ENCODE measurements at places on chromosomes 12 and 14. TPM values are rescaled to one million over a fixed set of nuclear protein-coding genes. Genes with fewer than 3 reads are reported as not detected.

Gene PLEK2
- polyA plus RNA-seq: 11.4 TPM

Gene CD69
- not detected for polyA plus RNA-seq

Gene IL22
- not detected for polyA plus RNA-seq

Gene NFATC4
- 75.6 TPM for polyA plus RNA-seq

Gene STON2
- 0.14 TPM for polyA plus RNA-seq

Gene CNIH1
- polyA plus RNA-seq: 275 TPM

Gene POLE
- 6.0 TPM for polyA plus RNA-seq

Gene KRT72
- not detected for polyA plus RNA-seq

Gene JDP2
- 20.0 TPM for polyA plus RNA-seq

- peak; percentile 85 for DNase-seq
These were observed 168.0 kb downstream of the RAD51B start for GRCh38 chr14:67987606-67988005.

- DNase-seq: no peak
These were observed 70.5 kb upstream of the FLRT2 start for GRCh38 chr14:85459361-85460000.

DNA sequence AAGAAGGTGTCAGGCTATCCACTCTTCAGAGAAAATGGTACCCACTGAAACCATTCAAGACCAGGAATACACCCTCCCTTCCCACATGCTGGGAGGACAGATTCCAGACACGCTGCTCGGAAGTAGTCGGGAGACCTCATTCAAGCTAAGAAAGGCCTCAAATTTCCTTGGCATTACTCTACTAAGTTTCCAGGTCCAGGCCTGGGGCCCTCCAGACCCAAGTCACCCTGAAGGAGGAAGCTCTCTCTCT is 27.1 kb upstream of the RPLP0 start:
- no peak for DNase-seq

DNA sequence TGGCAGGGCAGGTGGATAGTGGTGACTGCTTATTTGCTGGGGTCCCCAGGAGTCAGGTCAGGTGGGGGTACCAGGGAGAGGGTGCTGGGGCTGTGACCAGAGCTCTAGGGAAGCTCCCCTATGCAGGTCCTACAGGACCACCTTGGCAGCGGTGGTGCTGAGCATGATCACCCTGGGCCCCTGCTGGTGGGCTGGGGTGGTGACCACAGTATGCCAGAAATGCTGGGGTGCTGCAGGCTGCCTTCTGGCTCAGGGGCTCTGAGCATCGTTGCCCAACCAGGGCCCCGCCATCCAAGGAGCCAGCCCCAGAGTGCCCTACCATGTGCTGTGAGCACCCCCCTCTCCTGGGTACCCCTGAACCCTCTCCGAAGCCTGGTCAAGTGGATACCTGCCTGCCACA is 17.5 kb upstream of the NUDT14 start:
- no peak for DNase-seq

DNA sequence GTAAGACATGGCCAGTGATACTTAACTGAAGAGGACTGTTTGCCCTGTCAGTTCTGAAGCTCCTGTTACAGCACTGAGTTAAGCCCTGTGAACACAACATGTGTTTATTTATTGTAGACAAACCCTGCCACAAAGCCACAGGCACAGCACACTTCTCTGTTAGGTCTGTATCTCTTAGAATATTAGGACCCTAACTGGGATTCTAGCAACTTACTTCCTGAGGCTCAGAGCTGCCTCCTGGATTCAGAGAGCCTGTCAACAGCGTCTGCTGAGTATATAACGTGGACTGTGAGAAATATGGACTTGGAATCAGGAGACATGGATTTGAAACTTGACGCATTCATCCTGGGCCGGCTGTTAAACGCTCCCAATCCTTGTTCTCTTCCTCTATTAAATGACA is 135.0 kb upstream of the HIF1A start:
- DNase-seq: no peak

DNA sequence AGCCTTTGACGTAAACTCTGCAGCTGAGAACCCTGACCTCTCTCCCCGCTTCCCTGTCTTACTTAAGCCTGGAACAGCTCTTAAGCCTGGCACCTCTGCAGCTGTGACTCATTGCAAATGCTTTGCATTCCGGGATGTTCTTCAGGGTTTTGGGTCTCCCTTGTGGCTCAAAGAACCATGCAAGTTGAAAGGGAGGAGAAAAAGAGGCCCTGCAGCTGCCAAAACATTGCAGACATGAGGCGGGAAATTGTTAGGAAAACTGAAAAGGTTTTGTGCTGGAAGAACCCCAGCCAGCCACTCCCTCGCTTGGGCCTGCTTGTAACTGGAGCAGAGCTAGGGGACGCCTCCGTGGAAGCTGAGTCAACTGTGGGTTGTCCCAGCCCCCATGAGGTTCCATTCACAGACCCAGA is 60.2 kb upstream of the FERMT2 start:
- peak; percentile 96 for DNase-seq

- no peak for DNase-seq
These were observed 211.9 kb upstream of the LHX5 start for GRCh38 chr12:113683574-113683973.

- no peak for DNase-seq
These were observed 4.9 kb downstream of the AMN start for GRCh38 chr14:102927346-102927877.

DNA sequence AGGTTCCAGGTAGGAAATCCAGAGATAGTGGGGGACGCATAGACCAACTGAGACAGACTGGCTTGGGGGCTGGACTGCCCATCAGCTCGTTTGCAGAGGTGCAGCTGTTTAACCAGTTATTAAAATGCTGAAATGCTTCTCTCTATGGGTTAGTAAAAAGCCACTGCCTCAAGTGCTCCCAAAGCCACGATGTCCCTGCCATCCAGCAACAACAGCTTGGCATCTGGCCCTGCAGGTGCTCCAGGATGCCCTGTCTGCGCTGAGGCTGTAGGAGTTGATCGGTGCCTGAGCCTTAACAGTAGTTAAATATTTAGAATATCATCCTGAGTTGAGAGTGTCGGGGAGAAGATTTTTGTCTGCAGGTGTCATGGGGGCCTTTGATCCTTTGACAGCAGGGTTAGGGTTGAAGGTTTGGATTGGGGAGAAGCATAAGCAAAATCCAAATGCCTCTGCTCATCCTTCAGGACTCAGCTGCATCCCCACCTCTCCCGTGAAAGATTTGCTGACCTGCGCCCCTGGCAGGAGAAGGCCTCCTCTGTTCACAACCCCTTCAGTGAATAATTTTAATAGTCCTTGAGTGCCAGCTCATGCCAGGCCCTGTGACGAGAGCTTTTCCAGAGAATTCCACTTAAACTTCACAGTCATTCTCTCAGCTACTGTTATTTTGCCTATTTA is 127.3 kb upstream of the PWP1 start:
- no peak for DNase-seq

GRCh38 chr12:48969160-48969771 is 2.3 kb downstream of the WNT10B start:
- DNase-seq: no peak

GRCh38 chr12:74817499-74817898 is 279.9 kb downstream of the ATXN7L3B start:
- DNase-seq: no peak

GRCh38 chr12:124242529-124243065 is 52.3 kb upstream of the RFLNA start:
- DNase-seq: no peak

- DNase-seq: peak; percentile 50
These were observed at the start of gene HOXC13 for GRCh38 chr12:53938326-53939140. HOXC13 (plus strand) TSS chr12:53938831; CDS start chr12:53938907, 76 bp downstream.
